Activated T-cell treated with anti-CD3 and anti-CD28 coated beads, Interleukin-2, amount 50 U/mL, for 1 hour (primary cell): ENCODE measurements at places on chromosomes 6 and 20.
A peak's percentile ranks its signal among the peaks of the same experiment; 100 is the strongest.

DNA sequence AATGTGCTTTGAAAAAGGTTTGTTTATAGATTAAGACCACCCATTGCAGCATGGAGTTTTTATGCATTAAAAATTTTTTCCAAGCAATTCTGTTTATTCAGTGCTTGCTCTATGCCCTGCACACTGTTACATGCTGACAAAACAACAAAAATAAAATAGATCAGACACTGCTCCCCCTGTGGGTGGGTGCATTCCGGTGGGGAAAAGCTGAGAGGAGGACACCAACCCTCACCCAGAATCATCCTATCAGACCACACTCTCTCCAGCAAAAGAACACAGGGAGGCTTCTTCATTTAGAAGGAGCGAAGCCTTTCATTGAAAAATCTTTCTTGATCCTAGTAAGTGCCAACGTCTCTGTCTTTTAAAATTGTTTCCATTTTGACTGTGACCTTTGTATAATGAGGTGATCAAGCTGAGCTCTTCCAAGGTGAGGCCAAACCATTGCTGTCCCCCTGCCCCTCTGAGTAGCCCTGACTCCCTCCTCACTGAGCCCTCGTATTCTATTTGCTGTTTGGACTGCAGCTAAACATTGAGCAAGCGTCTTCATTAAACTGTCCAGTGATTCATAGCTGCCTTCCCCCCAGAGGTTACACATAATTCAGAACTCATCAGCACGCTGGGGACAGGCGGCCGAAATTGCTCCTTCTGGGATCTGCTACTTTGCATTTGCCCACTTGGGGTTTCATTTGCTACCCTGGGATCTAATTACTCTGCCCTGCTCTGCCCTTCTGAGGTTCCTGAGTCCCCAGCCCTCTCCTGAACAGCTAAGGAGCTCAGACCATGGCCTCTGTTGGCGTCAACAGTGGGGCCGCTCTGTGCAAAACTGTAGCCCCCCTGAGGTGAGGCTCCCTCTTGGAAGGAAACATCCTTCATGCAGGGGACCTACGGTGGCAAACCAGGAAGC, 102.4 kb downstream of the F13A1 start:
- DNase-seq, result no peak

DNA sequence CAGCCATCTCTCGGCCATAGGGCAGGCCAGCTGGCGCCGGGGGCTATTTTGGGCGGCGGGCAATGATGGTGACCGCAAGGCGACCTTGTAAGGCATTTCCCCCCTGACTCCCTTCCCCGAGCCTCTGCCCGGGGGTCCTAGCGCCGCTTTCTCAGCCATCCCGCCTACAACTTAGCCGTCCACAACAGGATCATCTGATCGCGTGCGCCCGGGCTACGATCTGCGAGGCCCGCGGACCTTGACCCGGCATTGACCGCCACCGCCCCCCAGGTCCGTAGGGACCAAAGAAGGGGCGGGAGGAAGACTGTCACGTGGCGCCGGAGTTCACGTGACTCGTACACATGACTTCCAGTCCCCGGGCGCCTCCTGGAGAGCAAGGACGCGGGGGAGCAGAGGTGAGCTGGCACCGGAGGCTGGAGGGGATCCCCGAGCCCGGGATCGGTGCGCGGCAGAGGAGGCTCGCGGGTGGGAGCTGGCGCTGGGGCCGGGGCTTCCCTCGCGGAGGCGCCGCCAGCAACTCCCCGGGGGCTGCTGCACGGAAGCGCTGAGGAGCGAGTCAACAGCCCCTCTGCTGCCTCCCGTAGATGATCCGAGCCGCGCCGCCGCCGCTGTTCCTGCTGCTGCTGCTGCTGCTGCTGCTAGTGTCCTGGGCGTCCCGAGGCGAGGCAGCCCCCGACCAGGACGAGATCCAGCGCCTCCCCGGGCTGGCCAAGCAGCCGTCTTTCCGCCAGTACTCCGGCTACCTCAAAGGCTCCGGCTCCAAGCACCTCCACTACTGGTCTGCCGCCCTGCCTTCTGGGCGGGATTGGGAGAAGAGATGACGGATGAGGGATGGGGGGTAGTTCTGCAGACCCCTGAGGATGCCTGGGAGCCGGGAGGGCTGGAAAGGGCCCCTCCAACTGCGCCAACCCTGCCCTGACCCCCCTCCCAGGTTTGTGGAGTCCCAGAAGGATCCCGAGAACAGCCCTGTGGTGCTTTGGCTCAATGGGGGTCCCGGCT, at the start of the genes CTSA and NEURL2:
Gene CTSA (plus strand): TSS at position 351 of the 999 bp plus-strand sequence. CDS start 234 bp downstream, at position 585.
Gene NEURL2 (minus strand): TSS at position 224 of the 999 bp plus-strand sequence. CDS start 217 bp downstream, at position 7.
- peak; percentile 82 for DNase-seq

GRCh38 chr6:145087034-145087433, 648.3 kb downstream of the EPM2A start:
- no peak for DNase-seq

DNA sequence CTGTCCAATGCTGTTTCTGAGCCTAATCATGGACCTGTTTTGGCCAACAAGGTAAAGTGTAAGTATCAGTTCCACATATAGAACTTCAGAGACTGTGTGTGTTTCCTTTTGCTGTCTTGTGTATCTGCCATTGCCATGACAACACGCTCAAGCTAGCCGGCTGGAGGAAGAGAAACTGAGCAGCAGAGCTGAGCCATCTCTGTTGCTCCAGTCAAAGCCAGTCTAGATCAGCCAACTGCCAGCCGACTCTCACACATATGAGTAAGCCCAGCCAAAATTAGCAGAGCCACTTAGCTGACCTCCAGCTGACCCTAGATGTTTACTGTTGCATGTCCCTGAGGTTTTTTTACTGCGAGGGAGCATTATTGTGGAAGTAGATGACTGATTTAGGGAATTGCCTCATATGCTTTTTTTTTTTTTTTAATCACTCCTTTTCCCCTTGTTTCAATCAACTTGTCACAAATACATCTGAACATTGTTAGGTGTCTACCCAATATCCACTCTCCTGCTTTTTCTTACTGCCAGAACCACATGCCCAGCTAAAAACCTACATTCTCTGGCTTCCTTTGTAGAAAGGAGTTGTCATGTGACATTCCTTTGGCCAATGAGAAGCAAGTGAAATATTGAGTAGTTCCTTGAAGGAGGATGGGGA, 304.3 kb upstream of the SUPT3H start:
- no peak for DNase-seq

- DNase-seq, result no peak
Measured at GRCh38 chr6:16757332-16757731, 3.9 kb downstream of the ATXN1 start.

DNA sequence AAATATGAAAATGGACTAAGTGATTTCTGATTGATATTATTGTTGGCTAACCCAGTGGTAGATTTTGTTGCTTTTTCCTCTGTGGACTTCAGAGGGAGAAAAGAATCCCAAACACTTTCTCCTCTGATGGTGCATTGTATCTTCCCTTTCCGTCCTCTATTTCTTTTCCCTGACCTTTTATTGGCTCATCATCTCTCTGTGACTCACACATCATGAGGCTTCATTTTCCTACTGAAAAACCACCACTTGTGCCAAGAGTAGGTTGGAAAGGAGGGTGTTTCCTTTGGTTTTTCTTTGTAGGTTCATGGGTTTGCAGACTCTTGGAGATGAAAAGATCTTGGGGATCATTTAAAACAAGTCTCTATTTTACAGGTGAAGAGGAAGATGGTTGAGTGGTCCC, 311.7 kb upstream of the JAG1 start:
- no peak for DNase-seq

DNA sequence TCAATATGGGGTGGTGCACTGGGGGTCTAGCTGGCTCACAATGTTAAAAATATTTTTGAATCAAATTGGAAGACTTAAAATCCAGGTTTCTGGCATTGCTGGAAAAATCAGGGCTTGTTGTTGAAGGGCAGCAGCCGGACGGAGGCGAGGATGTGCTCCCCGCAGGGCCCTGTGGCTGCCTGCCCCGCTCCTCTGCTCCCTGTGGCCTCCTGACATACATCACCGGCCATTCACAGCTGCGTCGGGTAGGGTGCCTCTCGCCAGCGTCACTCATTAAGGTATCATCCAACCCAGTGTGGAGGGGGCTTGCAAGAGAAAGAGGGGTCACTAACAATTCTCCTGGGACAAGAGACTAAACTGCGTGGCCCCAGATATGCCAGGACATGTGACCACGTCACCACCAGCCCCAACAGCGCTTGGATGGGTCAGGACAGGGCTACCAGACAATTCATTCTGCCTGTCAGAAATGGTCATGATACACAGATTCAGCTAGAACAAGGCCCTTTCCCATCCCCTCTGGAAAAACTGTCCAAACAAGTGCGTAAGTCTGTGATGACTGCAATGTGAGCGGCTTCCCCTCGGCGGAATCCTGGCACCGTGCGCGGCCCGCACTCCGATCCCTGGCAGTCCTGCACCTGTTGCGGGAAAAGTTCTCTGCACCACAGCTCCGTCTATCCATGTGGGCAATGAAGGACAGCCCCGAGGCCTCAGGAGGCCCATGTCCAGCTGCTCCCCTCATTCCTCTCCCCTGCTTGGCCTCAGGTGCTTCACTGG, 12.0 kb downstream of the GATA5 start:
- no peak for DNase-seq

GRCh38 chr6:41535766-41536165, 10.4 kb upstream of the FOXP4 start:
- no peak for DNase-seq

GRCh38 chr20:11917663-11918062, at the start of gene BTBD3:
TSS of gene BTBD3 (plus strand) at chr20:11917893. CDS start at chr20:11918276, 383 bp downstream.
- DNase-seq, result no peak

GRCh38 chr6:143176090-143177021, 115.7 kb downstream of the AIG1 start:
- DNase-seq, result no peak

DNA sequence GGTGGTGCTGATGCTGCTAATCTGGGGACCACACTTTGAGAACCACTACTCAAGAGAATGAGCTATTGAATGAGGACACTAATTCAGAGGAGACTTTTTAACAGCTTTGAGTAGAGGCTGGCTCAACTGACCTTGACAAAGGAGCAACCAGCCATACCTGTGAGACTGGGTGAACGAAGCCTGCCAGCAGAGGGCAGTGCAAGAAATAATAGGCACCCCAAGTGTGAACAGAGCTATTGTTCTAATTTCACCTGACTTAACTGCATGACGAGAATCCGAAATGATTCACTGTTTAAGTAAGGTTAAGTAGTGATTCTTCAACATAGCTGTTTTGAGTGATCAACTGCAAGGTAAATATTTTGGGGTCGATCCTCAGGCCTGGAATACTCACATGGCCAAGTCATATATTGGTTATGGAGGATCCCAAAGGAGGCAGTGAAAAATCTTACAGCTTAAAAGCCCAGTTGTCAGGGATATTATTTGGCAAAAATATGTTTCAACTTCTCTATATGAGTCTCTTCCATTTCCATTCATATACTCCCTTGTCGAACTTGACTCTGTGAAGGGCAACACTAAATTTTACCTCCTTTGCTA, 550.5 kb upstream of the MARCKS start:
- DNase-seq, result peak; percentile 28

DNA sequence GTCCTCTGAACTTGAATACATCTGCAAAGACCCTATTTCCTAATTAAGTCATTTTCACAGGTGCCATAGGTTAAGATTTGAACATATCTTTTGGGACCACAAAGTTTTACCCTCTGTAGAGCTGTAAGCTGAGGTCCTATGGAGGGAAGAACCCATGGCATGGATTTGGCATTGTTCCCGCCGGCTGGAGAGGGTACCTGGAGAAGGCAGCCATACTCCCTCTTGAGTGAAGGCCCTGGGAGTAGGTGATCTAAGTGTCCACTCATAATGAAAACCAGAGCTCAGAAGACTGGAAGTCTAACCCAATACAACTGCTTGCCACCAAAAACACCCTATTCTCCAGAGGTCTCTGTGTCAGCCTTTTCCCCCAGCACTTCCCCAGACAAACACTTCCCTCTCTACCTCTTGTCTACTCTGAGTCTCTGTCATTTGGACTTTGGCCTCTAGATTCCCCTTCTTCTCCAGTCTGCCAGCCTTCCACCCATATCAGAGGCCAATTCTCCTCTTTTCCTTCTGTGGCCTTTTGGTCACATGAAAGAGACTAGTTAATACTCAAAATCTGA, 363.9 kb downstream of the MAFB start:
- DNase-seq, result no peak

GRCh38 chr6:48834706-48835105, 628.3 kb downstream of the MMUT start:
- DNase-seq, result no peak

DNA sequence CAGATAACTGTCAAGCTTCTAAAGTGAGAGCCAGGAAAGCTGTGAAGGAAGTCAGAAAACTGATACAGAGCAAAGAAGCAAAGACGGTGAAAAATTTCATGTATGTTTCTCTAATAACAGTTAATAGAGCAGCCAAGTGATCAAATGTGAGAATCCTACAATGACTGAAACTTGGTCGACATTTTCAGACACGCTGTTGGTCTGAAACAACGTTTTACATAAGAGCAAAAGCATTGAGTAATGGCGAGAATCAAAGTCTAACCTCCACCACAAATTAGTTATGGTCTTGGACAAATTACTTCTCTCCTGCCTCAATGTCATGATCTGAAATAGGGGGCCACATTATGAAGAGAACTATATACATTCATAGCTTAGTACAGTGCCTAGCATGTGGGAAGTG, 3.3 kb downstream of the MKKS start:
- DNase-seq, result no peak

DNA sequence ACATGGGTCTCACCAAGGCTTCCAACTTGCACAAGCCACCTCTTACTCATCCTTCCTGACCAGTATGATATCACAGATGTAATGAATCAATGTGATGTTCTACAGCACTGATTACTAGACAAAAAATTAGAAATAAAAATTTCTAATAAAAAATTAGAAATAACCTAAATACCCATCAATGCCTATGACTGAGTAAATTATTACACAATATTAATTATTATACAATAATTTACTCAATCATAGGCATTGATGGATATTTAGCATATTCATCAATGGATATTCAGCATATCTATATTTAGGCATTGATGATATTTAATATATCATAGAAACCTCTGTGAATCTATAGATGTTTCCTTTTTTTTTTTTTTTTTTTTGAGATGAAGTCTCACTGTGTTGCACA, 43.2 kb upstream of the MBOAT1 start:
- DNase-seq, result no peak

DNA sequence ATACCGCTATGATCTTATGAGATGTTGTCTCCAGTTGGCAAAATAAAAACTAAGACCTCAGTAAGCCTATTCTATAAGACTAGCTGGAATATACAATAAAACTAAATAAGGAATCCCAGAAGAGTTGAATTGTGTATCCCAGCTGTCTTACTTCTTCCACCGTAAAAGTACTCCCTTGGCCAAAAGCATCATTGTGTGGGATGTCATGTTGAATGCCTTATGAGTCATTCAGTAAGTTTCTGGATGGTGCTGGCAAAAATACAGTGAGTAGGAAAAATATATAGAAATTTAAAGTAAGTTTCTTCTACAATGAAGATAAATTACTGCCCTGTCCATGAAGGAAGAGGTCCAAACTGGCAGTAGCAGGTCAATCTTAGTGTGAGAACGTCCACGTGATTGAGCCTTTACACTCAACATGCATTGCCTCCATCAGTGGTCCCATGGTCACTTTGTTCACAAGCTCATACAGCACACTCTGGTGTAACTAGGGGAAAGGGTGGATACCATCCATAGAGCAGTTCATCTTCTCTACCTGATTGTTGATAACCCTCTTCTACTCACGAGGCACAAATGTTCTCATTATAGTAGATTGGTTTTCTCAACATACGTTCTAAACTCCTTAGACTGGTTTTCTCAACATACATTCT, 13.7 kb upstream of the ZNF318 start:
- DNase-seq, result no peak

GRCh38 chr6:154471609-154472362, 38.7 kb downstream of the CNKSR3 start:
- DNase-seq, result no peak
